Stimulated activated CD4-positive, alpha-beta T cell treated with anti-CD3 and anti-CD28 coated beads, Interleukin-15, amount 100 ng/mL, for 1 hour (primary cell): ENCODE measurements at places on chromosomes 1 and 21.

DNA sequence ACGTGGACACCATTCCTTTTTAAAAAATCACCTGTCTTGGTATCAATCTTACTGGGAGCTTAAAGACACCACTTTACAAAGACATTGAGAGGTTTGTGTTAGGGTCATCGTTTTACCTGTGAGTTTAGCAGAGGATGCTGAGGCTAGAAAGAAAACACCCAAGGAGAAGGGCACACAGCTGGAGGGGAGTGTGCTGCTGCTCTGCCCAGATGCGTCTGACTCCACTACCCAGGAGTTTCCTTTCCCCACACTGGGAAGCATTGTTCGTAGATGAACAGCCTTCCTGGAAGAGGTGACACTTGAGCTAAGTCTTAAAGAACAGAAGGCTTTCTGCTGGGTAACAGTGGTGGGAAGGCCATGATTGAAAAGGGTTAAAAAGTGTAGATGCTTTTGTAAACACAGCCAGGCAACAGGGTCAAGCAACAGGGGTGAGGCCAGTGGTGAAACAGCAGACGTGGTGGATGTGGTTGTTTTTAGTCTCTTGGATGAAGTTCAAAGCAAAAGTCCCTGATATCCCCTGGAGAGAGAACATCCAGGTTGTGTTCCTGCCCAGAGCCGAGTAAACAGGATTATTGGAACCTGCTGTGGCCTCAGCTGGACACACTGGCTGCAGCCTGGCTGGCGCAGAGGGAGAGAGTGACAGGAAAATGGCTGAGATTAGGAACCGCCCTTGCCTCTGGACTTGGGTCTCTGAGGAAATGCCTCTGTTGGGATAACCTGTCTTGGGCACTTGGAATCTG is 198.6 kb upstream of the JUN start:
- DNase-seq, result no peak

- DNase-seq, result no peak
Measured at GRCh38 chr1:185408700-185409270, 91.7 kb upstream of the IVNS1ABP start.

DNA sequence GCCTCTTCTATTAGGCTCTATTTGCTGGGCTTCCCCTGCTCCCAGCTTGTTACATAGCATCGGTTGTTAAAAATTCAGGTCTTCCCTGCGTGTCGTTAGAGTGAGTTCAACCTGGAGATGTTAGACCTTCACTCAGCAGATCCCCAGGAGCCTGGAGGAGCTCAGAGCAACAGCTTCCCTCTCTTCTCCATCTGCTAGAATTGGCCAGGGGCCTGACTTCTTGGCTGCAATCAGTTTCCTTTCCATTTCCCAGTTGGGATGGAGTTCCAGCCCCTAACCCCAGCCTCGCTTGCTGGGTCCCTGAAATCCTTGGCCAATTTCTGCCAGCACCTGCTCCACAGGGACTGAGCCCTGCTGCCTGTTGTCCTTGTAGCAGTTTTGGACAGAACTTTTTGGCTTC is 55.9 kb downstream of the MT1HL1 start:
- no peak for DNase-seq

- DNase-seq, result no peak
Measured at GRCh38 chr1:25586181-25586588, 30.4 kb upstream of the MAN1C1 start.

DNA sequence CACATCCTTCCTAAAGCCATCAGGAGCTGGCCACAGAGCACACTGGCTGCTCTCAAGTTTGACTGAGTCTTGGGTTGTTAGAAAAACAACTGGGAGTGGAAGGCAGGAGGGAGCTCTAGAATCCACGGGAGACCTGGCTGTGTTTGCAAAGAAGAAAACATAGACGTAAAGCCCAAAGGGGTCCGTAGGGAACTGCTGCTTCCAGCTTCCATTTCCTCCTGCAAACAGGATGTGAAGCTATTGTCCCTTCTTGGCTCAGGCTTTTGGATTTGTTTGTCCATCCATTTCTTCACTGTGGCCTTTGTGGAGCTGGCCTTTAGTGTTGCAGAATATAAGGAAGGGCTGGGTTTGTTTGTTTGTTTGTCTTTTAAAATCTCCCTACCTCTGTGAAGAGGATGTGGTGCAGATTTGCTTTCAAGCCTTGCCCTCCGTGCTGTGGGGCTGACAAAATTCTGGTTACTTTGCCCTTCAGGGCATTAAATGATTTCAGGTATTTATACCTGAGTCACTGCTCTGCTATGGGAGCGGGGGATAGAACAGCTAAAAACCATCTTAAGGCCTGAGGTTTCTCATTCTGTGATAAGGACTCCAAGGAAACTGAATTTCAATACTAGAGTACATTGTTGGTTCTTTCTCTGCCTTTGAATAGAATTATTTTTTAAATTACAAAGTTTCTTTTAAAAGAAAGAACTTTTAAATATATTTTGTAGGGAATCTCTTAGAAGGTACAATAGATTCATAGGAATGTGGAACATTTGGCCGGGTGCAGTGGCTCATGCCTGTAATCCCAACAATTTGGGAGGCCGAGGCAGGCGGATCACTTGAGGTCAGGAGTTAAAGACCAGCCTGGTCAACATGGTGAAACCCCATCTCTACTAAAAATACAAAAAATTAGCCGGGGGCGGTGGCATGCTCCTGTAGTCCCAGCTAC is 74.3 kb downstream of the MPZL1 start:
- DNase-seq, result no peak

DNA sequence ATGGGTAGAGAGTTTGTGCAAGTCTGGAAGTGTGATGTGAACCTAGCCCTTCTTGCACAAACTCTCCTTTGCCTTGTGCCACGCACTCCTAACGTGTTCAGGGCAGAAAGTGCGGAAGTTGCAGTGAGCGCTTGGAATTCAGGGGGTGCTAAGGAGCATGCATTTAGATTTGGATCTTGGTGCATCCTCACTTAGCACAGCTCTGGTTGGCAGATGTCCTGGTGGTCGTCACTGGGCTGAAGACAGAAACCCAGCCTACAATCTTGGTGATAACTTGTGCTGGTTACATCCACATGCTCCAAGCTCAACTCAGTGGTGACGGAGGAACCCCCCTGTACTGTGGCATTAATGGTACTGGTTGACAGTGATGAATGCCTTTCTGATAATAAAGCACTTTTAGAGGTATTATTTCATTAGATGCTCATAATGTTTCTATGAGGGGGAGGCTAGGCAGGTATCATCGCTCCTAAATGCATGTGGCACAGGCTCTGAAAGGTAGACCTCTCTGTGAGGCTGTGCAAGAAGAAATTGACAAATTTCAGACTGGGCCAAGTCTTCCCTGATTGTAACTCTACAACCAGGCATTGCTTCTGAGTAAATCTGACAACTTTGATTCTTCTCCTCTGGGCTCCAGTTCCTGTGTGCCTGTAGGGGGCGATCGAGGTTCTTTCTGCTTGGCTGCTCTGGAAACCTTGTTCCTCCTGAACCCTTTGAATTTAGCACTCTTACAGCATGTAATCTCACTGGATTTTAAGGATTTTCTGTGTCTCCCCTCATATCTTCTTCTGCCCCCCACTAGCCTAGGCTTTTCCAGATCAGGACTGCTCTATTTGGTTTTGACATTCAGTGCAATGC is 40.6 kb downstream of the MAPKAPK2 start:
- DNase-seq, result no peak

DNA sequence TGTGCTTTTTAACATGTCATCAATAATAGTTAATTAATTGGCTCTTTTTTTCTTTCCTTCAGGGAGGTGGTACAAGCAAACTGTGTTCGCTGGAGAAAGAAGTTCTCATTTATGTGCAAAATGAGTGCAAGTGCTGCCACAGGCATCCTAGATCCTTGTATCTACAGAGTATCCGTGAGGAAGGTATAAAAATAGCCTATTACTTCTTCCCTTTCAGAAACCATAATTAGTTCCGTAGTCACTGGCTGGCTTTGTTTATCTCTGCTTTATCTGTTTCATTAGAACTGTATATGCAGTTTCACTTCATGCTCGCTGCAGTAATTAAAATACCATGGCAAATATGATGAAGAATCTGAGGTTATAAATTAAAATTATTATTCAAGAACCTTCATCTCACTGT is 40.6 kb downstream of the EEIG2 start:
- no peak for DNase-seq

DNA sequence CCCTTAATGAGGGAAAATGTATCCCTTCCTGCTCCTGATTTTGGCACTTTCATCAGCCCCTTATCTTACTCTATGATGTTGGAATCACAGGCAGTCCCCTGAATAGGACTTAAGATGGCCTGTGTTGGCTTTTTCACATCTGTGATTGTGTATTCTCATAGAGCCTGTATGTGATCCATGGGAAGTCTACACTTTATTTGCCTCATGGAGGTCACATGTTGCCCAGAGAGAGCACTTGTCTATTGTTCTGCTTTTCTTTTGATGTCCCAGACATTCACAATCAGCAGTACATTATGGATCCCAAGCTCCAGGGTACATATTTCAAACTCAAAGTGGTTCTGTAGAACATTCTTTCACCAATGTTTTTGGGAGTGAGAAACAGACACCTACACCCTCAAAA is 885.2 kb upstream of the ADGRL2 start:
- DNase-seq, result no peak

DNA sequence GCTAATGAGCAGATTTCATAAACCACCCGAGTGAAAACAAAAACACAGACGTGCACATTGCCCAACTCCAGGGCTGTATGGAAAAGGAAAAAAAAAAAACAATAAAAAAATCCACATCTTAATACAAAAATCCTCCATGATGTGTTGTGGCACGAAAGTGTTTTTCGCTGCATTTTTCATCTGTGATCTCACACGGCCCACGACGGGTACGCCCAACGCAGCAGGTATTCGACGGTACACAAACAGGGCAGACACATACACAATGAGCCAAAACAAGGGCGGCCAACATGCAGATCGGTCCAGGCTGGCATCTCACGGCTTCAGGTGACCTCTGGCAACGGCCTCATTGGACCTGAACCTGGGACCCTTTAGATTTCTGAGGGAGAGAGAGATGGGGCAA is 31.1 kb downstream of the CASZ1 start:
- no peak for DNase-seq

DNA sequence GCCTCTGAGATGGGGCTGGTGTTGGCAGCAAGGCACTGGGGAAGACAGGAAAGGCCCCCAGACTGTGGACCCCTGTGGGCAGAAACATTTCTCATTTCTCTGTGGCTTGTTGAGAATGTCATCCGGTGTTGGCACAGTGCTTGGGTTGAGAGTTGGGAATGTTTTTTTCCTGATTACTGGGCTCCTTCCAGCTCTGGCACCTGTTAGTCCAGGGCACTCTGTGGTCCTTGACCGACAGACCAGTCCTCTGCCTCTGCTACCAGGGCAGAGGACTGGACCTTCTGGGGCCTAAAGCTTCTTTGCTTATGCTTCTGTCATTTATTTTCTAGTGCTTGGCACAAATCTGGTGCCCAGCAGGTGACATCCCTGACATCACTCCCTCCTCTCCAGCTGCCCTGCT is 4.8 kb upstream of the SPRR5 start:
- DNase-seq, result no peak

DNA sequence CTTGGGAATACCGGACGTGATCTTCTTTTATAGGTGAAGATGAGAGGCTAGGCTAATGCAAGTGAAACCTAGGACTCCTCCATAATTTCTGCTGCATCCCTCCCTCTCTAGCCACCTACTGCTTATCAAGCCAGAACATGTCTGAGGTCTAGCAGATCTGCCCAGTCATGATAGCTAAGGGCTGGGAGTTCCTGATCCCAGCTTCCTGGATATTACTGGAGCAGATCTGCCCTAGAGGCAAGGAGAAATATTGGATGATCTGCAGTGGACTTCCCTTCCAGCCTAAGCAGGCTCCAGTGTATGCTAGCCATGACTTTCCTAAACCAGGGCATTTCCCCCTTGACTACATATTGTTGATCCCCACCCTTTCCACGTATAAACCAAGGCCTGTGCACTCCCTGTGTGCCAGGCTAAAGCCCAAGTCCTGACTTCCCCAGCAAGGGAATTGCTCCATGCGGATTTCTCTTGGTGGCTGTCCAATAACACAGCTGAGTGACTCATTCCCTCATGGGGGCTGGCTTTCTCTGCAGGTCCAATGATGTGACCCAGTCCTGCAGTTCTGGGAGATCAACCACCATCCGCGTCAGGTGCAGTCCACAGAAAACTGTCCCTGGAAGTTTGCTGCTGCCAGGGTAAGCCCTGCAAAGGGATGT is 15.5 kb upstream of the SARS1 start:
- no peak for DNase-seq

- DNase-seq, result no peak
Measured at GRCh38 chr1:96515925-96516324, 205.7 kb upstream of the PTBP2 start.

- no peak for DNase-seq
Measured at GRCh38 chr1:150551784-150552127, 2.5 kb downstream of the ADAMTSL4 start.

- no peak for DNase-seq
Measured at GRCh38 chr1:242081446-242081845, 82.5 kb upstream of the MAP1LC3C start.

DNA sequence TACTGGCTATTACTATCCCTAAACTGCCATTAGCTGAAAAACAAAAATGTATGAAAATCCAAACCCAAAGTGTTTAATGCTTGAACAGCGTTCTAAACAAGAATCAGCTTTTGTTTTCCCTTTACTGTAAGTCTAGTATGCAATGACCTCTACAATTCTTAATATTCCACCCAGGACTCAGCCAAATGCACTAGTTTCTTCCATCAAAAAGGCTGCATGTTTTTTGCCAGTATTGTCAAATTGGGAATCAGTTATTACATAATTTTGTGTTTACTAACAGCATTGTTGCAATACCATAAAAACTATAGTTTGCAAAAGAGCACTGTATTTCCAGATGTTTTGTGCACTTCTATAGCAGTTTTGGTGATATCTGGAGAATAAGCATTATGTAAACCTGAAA is 634.5 kb downstream of the LTN1 start:
- DNase-seq, result no peak

DNA sequence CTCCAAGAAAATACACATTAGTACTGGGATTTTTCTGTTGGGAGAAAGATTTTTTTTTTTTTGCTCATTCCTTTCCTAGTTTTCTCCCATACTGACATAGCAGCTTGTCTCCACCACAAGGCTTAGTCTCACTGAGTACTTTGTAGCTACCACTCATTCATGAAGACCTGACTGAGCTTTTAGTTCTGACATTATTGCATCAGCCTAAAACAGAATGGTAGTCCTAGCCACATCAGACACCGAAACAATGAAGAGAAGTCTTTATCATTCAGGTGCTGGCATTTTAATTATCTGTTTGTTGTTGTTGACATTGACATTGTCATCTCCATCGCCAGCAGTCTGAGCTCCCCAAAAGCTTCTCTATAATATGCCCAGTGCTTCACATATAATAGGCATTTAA is 21.1 kb upstream of the C1orf21 start:
- no peak for DNase-seq

DNA sequence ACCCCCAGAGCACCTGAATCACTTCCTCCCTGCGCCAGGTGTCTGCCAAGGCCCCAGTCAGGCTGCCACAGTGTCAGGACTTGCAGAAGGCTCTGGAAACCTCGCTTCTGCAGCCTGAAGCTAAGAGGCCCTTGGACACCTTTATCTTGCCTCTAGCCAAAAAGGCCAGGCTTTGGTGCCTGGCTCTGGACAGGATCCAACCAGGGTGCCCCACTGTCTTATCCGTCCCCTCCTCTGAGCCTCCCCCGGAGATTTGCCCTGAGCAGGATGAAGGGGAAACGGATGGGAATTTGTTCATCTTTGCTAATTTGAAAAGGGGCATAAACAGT is 12.8 kb upstream of the CLSTN1 start:
- DNase-seq, result no peak

- no peak for DNase-seq
Measured at GRCh38 chr1:33316601-33317000, 4.3 kb downstream of the A3GALT2 start.
